Subcutaneous preadipocyte (primary cell): ENCODE measurements at places on chromosomes 3 and 15. TPM values are rescaled to one million over a fixed set of nuclear protein-coding genes. Genes with fewer than 3 reads are reported as not detected.

Gene CACNA2D3
- under 0.01 TPM in 1 of 2 replicates, not detected in the other for total RNA-seq

Gene GP9
- not detected in 2 replicates for total RNA-seq

Gene KCNH8
- total RNA-seq, result not detected in 2 replicates

Gene MYZAP
- under 0.01 and 0.59 TPM in 2 replicates for total RNA-seq

Gene GRIP2
- total RNA-seq, result not detected in 2 replicates

Gene GHRL
- total RNA-seq, result not detected in 2 replicates

Gene EFCC1
- total RNA-seq, result not detected in 2 replicates

Gene DLL4
- total RNA-seq, result not detected in 2 replicates

Gene PPCDC
- total RNA-seq, result 9.2 and 10.4 TPM in 2 replicates

Gene ACP3
- 7.3 and 47.5 TPM in 2 replicates for total RNA-seq

Gene NANOGP8
- total RNA-seq, result 0.39 and 0.73 TPM in 2 replicates

Gene CMTM8
- 0.98 and 1.5 TPM in 2 replicates for total RNA-seq

Gene PRRT3
- 2.6 and 3.1 TPM in 2 replicates for total RNA-seq

Gene ETFA
- 110 and 111 TPM in 2 replicates for total RNA-seq

Gene GOLGA8J
- total RNA-seq, result not detected in 2 replicates

Gene AP2M1
- total RNA-seq, result 359 and 374 TPM in 2 replicates

Gene PLSCR5
- total RNA-seq, result not detected in 2 replicates

Gene FOXL2NB
- total RNA-seq, result under 0.01 and 0.78 TPM in 2 replicates

Gene LXN
- 10.0 and 28.3 TPM in 2 replicates for total RNA-seq

Gene CPA3
- not detected in 2 replicates for total RNA-seq

Gene RPP25
- total RNA-seq, result 13.6 and 17.0 TPM in 2 replicates

Gene SNTN
- total RNA-seq, result not detected in 2 replicates

Gene GABPB1
- total RNA-seq, result 26.5 and 35.2 TPM in 2 replicates

Gene VPS33B
- total RNA-seq, result 8.8 and 9.6 TPM in 2 replicates

Gene ACTC1
- total RNA-seq, result not detected in 2 replicates

Gene GRK7
- total RNA-seq, result not detected in 2 replicates

Gene NPAP1
- not detected in 2 replicates for total RNA-seq

Gene CELSR3
- 0.59 and 0.73 TPM in 2 replicates for total RNA-seq

Gene INSYN1
- total RNA-seq, result 0.59 and 0.73 TPM in 2 replicates

Gene LSAMP
- total RNA-seq, result under 0.01 TPM in 1 of 2 replicates, not detected in the other

Gene SLC35G2
- total RNA-seq, result 5.5 and 6.6 TPM in 2 replicates

Gene IMPG2
- under 0.01 and 0.20 TPM in 2 replicates for total RNA-seq

Gene GOLGA8R
- total RNA-seq, result 1.1 and 1.2 TPM in 2 replicates

Gene RBM6
- 34.6 and 37.5 TPM in 2 replicates for total RNA-seq

Gene SRGAP3
- 2.9 and 5.1 TPM in 2 replicates for total RNA-seq

Gene NSMCE3
- total RNA-seq, result 5.5 and 5.9 TPM in 2 replicates

Gene TMCO5A
- not detected in 2 replicates for total RNA-seq

Gene ACAD11
- total RNA-seq, result 25.4 and 30.9 TPM in 2 replicates

Gene LSG1
- total RNA-seq, result 43.4 and 50.0 TPM in 2 replicates

Gene ADAMTSL3
- 0.20 and 0.37 TPM in 2 replicates for total RNA-seq

Gene SV2B
- total RNA-seq, result not detected in 2 replicates

Gene SLC15A2
- under 0.01 TPM in 1 of 2 replicates, not detected in the other for total RNA-seq

Gene TCTA
- 17.3 and 17.4 TPM in 2 replicates for total RNA-seq

Gene ANKRD34C
- total RNA-seq, result not detected in 2 replicates

Gene ST6GAL1
- 0.73 and 0.78 TPM in 2 replicates for total RNA-seq

Gene VPS8
- total RNA-seq, result 43.4 and 56.7 TPM in 2 replicates

Gene VILL
- total RNA-seq, result 5.1 and 5.3 TPM in 2 replicates

Gene CADM2
- under 0.01 TPM in 1 of 2 replicates, not detected in the other for total RNA-seq

Gene CNTN3
- 0.78 and 2.2 TPM in 2 replicates for total RNA-seq

Gene MBNL1
- total RNA-seq, result 246 and 327 TPM in 2 replicates

Gene ZPLD1
- total RNA-seq, result not detected in 2 replicates

Gene DYNLT2B
- 6.5 and 7.0 TPM in 2 replicates for total RNA-seq

Gene SENP5
- total RNA-seq, result 27.6 and 40.5 TPM in 2 replicates

Gene SLC28A2
- not detected in 2 replicates for total RNA-seq

Gene NXPE3
- 5.9 and 8.8 TPM in 2 replicates for total RNA-seq

Gene GATA2
- total RNA-seq, result 1.6 TPM in 1 of 2 replicates, not detected in the other

Gene DUOXA1
- not detected in 2 replicates for total RNA-seq

Gene SLTM
- 61.4 and 64.3 TPM in 2 replicates for total RNA-seq
